ENCODE measurements at places on chromosomes 16 and 17.

- DNase-seq = no peak
These were observed at the start of gene G6PC1 for GRCh38 chr17:42900460-42901331. Gene G6PC1 (plus strand): TSS chr17:42900799. CDS start chr17:42900877, 78 bp downstream.

- no peak for DNase-seq
These were observed at the start of gene CACNG5 for GRCh38 chr17:66834919-66835454. Gene CACNG5 (plus strand): TSS chr17:66835117. CDS start chr17:66877333, 42,216 bp downstream.

DNA sequence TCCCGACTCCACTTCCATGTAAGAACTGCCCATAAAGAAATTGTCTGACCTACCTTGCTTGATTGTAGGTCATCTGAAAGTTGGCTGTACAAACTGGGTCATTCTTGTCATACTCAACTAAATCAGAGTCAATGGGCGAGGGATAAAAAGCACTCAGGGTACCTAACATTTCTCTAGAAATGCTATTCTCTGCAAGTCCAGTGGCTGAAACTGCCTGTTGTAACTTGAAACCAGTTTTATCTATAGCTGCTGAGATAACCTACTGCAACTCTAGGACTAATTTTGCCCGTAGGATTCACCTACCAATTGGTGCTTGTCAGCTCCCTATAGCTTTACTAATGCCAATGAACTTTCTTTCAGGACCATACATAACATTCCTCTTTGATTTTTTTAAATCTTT lies 100.1 kb upstream of the GRIN2A start:
- DNase-seq = no peak

GRCh38 chr16:12721841-12722421 lies 81.8 kb downstream of the CPPED1 start:
- DNase-seq = no peak

- DNase-seq = no peak
These were observed 169.7 kb upstream of the ZFHX3 start for GRCh38 chr16:73217654-73218053.

- no peak for DNase-seq
These were observed 477 bp upstream of the SLC47A1 start for GRCh38 chr17:19533036-19533717.

- no peak for DNase-seq
These were observed 56.8 kb downstream of the ZZEF1 start for GRCh38 chr17:4086041-4086483.

DNA sequence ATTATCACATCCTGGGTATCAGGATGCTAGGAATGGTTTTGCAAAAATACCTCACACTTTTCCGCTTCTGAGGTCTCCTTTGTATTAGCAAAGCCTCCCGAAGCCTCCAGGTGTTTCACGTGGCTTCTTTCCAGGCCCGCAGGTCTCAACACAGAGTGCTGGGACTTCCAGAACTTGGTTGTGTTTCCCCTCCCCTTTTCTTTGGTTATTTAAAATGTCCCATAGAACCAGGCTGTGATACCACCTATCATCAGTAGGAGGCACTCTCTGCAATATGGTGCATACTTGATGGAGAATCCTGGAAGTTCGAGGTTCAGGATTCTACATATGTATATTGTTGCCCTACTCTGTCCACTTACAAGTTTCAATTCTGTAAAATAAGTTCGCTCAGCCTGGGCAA lies 28.8 kb downstream of the ATP2C2 start:
- no peak for DNase-seq

GRCh38 chr17:77826132-77826873 lies 132.2 kb upstream of the TNRC6C start:
- DNase-seq = no peak

- no peak for DNase-seq
These were observed 80.0 kb downstream of the ZFHX3 start for GRCh38 chr16:72967941-72968340.

GRCh38 chr16:3143598-3144320 lies 8.9 kb downstream of the ZNF213 start:
- DNase-seq = no peak

GRCh38 chr17:74763565-74764387 lies 12.4 kb downstream of the NAT9 start:
- no peak for DNase-seq

GRCh38 chr16:49700251-49701064 lies 155.5 kb downstream of the ZNF423 start:
- no peak for DNase-seq

DNA sequence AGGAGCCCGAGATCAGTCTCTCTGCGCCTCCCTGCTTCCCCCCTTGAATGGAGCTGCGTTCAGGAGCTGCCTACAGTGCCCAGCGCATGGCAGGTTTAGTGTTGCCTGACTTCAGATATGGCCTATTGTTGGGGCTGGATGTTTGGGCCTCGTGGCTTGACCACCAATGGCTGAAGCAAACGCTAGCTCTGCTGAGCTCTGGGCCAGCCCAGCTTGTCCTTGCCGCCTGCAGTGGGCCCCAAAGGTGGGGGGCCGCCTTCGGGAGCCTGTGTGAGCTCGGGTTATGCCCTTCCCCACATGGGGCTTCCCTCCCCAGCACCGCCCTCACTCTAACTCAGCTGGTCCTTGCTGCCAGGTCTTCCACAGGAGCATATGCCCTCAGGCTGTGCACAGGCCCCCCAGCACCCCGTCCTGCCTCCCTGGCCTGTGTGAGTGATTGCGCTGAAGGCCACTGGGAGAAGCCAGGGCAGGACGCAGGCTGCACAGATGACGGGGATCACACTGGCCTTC lies 2.0 kb upstream of the METTL26 start:
- no peak for DNase-seq

DNA sequence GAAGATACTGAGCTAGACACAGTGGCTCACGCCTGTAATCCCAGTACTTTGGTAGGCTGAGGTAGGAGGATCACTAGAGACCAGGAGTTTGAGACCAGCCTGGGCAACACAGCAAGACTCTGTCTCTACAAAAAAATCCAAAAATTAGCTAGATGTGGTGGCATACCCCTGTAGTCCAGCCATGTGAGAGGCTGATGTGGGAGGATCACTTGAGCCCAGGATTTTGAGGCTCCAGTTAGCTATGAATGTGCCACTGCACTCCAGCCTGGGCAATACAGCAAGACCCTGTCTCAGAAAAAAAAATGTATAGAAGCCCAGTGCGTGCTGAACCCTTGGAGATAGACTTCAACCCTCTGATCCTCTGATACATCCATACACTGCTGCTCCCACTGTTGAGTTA lies 7.2 kb upstream of the PPM1D start:
- DNase-seq = no peak

- no peak for DNase-seq
These were observed 40.5 kb upstream of the KLHDC4 start for GRCh38 chr16:87806261-87806640.

DNA sequence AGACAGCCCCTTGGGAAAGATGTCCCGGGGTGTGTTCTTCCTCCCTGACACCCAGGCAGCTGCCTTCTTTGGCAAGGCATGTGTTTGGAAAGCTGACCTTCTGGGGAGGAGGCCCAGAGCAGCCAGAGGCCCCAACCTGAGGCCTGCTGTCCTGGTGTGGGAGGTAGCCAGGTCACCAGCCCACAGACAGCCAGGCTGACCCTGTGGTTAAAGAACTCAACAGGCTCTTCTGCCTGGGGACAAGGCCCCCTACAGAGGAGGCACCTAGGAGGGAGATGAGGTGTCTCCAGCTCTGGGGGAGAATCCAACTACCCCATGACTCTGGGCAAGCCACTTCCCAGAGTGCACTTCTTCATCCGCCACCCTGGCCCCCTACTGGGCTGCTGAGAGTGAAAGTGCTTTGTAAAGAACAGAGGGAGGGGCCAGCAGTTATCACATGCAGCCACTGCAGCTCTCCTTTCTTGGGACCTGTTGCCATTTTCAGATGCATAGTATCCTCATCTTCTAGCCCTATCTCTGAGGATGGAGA lies 13.1 kb upstream of the SREBF1 start:
- DNase-seq = no peak

- no peak for DNase-seq
These were observed 74.3 kb downstream of the ZNF778 start for GRCh38 chr16:89291776-89292175.

GRCh38 chr17:60573236-60574051 lies 26.5 kb upstream of the PPM1D start:
- no peak for DNase-seq

- peak; percentile 55 for DNase-seq
These were observed 11.1 kb upstream of the SLC5A11 start for GRCh38 chr16:24834459-24835335.

DNA sequence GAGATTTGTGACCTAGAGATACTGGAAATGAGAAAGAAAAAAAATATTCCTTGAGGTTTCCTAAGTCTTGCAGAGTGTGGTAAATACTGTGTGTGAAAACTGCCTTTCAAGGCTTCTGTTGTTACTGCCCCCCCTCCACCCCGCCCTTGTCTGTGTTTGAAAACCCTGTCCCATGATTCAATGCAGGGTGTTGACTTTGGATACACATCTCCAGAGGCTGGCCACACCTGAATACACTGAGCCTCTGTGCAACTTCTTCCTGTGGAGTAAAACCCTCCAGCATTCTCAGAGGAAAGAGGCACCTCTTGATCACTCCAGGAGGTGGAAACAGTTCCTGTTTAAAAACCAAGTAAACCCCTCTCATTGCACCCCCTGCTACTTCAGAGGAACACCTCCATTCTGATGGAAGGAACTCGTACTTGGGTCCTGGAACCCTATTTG lies 123.0 kb upstream of the CACNG5 start:
- peak; percentile 47 for DNase-seq

DNA sequence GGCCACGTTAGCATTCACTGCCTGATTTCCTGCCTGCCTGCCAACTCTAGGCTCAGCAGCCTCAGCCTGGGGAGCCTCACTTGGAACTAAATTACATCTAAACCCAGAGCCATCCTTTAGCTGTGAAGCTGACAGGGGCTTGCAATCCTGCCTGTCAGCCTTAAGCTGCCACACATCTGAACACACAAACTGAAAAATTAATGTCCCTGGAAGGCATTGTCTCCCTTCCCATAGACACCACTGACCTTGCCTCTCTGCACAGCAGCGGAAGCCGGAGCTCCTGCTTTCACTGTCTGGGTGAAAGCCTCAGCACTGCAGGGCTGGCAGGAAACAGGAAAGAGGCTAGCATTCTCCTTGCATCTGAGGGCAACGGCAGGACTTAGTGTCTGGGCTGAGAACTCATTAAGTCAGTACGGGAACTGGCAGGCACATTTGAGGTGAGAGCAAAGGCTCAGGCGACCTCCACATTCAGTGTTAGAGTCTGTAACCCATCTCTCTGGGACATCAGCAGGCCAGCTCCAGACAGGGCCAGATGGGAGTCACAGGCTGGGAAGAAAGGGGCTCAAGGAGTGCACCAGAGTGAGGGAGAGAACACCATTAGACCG lies 452.4 kb upstream of the C16orf82 start:
- DNase-seq = no peak

GRCh38 chr16:53369921-53370320 lies 64.3 kb upstream of the RBL2 start:
- DNase-seq = no peak

- DNase-seq = no peak
These were observed 13.6 kb downstream of the TAC4 start for GRCh38 chr17:49834118-49834743.

DNA sequence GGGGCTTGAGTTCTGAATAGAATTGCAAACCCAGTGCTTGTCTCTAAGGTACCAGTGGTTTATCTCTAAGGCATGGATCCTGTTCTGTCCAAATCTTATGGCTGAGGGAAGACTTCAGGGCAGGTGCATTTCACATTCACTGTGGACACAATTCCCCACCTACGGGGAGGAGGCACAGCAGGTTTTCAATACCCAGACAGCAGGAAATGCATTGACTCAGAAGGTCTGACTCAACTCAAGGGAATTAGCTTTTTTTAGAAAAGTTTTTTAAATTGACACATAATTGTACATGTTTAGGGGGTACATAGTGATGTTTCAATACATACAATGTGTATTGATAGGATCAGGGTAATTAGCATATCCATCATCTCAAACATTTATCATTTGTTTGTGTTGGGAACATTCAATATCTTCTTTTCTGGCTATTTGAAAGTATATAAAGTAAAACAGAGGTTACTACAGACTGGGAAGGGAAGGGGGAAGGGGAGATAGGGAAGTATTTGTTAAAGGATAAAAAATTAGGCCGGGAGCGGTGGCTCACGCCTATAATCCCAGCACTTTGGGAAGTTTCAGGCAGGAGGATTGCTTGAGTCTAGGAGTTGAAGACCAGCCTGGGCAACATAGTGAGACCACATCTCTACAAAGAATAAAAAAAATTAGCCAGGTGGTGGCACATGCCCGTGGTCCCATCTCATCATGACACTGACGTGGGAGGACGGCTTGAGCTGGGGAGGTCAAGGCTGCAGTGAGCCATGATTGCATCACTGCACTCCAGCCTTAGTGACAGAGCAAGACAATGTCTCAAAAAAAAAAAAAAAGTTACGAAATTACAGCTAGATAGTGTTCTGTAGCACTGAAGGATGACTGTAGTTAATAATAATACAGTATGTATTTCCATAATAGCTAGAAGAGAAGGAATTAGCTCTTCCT lies 54.9 kb downstream of the RGS9 start:
- DNase-seq = no peak

DNA sequence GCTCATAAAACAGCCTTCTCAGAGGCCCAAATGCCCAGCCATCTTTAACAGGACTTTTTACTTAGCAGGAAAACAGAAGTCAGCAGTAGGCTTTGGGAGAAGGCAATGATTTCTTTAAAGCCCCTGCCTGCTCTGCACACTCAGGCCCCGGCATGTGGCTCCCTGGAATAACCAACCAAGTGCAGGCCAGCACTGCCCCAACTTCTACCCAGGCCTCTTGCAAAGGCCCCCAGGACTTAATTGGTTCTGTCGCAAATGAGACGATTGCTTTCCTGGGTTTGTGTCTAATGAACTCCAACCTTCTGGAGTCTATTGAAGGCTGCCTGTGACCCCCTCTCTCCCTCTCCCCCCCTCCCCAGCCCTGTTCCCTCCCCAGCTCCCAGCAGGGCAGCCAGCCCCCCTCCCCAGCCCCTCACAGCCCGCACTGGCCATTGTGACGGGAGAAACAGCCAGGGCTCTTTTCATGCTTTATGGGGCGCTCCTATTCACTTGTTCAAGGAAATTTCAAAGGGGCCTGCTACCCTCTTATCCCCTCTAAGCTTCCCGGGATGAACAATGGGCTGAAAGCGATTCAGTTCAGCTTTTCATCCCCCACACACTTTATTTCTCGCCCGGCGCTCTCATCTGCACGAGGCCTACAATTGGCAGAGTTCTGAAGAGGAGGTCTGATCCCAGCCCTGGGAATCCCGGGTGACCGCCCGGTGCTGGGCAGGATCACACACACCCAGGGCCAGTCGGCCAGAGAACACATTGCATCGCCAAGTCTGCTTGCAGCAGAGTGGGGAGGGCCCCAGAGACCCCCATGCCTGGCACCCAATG lies 15.5 kb downstream of the AXIN2 start:
- DNase-seq = no peak

DNA sequence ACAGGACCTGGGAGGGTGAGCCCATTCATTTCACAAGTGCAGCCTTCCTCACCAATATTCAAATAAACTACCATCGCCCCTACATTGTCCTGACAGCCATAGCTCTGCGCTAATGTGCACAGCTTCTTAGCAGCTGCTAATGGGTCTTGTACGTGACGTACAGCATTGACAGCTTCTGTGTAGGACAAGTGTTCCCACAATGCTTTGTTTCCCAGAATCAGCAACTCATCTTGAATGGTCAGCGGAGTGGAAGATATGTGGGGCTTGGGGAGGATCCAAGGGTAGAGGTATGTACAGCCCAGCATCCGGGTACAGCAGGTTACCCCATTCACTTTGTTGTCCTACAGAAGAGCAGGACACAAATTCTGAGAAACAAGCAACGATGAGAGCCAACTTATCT lies 23.7 kb downstream of the MARVELD3 start:
- DNase-seq = no peak
